Astrocyte of the cerebellum (primary cell): ENCODE measurements at places on chromosomes 6 and 20.

DNA sequence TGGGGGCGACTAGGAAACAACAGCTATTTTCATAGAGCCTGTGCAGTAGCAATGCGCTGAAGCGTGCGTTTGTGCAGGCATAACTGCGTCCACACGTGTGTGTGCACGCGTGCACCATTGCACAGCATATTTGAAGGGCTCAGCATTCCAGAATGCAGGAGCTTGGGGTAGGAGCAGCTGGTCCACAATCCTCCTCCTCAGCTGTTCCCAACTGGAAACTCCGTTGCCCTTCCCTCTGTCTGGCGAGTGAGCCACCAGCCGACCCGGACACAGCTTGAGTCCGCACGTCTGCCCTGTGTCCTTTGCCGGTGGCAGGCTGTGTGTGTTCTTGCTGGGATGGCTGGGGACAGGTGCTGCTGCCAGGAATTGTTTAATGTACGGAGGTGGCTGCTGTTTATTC is 110.2 kb downstream of the SASH1 start:
- DNase-seq, result no peak

DNA sequence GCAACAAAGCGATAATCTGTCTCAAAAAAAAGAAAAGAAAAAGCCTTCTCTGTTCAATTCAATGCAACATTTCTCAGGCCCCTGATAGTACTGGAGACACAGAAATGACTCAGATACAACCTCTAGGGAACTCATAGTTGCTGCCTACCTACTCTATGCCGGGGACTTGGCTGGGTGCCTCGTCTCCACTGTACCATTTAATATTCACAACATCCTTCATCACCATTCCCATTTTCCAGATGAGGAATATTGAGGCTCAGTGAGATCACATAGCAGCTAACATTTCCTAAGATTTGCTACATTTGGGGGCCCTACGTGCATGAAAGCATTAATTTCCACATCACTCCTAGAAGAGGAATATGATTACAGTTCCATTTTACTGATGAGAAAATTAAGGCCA is 7.5 kb downstream of the NOL4L start:
- DNase-seq, result no peak

GRCh38 chr6:82597201-82597600 is 233.6 kb downstream of the TPBG start:
- no peak for DNase-seq

GRCh38 chr6:2029130-2029794 is 216.1 kb downstream of the GMDS start:
- no peak for DNase-seq
